Activated naive CD8-positive, alpha-beta T cell treated with anti-CD3 and anti-CD28 coated beads, Interleukin-2, amount 50 U/mL, for 24 hours (primary cell): ENCODE measurements at places on chromosomes 11 and 22.

DNA sequence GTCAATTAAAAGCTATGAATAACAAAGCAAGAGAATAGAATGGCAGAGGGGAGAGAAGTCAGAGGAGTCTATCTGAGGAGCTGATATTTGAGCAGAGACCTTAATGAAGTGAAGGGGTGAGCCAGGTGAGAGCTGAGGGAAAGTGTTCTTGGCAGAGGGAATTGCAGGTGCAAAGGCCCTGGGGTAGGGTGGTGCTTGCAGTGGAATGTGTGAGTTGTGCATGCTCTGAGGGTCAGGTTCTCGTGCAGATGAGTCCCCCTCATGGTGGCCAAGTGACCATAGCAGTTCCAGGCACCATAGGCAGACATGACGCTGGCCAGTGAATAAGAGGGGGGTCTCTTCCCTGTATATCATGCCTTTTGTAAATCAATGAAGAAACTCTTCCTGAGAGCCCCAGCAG is 58.9 kb upstream of the ALX4 start:
- H3K4me3 ChIP-seq: no peak overlapping the region
- H3K4me1 ChIP-seq: no peaks in the 10 kb centered on the region
- no peaks in the 10 kb centered on the region for H3K36me3 ChIP-seq
- no peak for DNase-seq
- no peak overlapping the region for H3K27ac ChIP-seq

DNA sequence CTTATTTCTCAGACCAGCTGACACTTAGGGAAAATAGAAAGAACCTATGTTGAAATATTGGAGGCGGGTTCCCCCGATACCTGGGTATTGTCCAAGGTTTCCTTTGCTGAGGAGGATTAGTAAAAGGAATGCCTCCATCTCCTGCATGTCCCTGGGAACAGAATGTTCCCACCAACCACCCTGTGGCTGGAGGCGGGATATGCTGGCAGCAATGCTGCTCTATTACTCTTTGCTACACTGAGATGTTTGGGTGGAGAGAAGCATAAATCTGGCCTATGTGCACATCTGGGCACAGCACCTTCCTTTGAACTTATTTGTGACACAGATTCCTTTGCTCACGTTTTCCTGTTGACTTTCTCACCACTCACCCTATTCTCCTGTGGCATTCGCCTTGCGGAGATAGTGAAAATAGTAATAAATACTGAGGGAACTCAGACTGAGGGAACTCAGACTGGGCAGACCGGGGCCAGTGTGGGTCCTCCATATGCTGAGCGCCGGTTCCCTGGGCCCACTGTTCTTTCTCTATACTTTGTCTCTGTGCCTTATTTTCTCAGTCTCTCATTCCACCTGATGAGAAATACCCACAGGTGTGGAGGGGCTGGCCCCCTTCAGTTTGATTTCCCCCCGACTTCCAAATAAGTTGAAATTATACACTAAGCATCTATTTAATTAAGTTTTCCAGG is 32.1 kb downstream of the IGLL1 start:
- DNase-seq: no peak
- no peak overlapping the region for H3K4me3 ChIP-seq
- no peaks in the 10 kb centered on the region for H3K36me3 ChIP-seq
- no peak overlapping the region for H3K27ac ChIP-seq

DNA sequence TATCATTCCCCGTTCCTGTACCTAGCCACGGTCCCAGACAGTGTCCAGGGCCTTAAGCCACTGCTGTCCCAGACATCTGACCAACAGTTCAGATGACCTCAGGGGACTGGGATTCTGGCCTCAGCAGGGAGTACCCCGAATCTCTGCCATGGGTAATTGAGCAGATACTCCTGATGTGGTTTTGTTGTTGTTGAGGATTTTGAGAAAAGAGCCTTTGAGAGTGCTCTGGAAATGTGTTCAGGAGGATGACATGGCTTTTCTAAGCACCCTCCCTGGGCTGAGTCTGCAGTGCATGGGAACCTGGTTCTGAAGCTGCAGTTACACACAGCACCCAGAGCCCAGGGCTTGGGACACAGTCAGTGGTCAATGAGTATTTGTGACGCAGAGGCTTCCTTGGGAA is 30.4 kb downstream of the ADAMTS15 start:
- H3K27me3 ChIP-seq: no peaks in the 10 kb centered on the region
- H3K27ac ChIP-seq: no peak overlapping the region
- no peak overlapping the region for H3K4me3 ChIP-seq
- no peaks in the 10 kb centered on the region for H3K36me3 ChIP-seq

DNA sequence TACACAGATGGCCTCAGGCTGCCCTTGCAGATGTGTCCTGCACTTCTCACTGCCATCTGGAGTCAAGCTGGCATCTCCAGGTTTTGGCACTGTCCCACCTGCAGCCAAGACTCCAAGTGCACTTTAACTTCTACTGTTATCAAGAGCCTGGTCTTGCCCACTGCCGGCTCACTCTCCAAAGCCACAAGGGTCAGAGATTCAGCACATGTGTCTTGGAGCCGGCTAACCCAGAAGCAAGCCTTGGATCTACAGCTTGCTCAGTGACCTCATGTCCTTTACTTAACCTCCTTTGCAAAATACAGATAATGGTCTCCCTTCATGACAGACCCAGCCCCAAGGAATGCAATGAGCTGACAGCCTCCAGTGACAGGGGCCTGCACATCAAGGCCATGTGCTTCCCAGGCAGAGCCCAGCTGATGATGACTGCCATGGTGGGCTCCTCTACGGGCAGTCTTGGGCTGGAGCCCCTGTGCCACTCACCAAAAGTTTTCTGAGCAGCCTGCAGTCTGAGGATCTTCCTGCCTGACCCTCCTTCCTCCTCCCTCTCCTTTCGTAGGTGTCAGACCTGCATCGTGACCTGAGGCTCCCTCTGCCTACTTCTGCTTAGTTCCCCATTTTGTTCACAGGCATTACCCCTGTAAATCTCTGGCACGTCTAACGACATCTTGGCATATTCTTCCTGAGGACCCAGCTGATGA is 9.0 kb downstream of the TP53AIP1 start:
- H3K36me3 ChIP-seq: no peaks in the 10 kb centered on the region
- peaks cover 4% of the 10 kb centered on the region for H3K27me3 ChIP-seq
- peaks cover 9% of the 10 kb centered on the region for H3K4me1 ChIP-seq
- H3K4me3 ChIP-seq: no peak overlapping the region
